ENCODE measurements at places on chromosomes 1 and 21.

DNA sequence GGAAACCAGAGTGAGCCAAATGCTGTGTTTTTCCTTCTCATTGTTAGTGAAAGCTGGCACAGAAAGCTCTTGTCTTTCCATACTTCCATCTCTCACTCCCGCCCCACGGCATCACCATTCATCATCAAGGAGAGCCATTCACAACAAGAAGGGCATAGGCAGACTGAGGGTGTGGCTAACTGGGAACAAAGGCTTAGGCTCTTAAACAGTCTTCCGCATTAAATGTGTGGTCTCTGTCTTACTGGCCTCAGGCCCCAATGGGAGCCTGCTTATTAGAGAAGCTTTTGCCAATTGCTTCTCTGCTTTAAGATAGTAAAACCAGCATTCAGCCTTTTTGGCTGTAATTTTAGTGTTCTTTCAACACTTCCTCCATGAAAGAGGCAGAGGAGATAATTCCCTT lies 51.4 kb downstream of the TNFSF18 start:
- no peak for DNase-seq

GRCh38 chr1:40479156-40479555 lies 2.1 kb downstream of the ZFP69 start:
- no peak for DNase-seq

DNA sequence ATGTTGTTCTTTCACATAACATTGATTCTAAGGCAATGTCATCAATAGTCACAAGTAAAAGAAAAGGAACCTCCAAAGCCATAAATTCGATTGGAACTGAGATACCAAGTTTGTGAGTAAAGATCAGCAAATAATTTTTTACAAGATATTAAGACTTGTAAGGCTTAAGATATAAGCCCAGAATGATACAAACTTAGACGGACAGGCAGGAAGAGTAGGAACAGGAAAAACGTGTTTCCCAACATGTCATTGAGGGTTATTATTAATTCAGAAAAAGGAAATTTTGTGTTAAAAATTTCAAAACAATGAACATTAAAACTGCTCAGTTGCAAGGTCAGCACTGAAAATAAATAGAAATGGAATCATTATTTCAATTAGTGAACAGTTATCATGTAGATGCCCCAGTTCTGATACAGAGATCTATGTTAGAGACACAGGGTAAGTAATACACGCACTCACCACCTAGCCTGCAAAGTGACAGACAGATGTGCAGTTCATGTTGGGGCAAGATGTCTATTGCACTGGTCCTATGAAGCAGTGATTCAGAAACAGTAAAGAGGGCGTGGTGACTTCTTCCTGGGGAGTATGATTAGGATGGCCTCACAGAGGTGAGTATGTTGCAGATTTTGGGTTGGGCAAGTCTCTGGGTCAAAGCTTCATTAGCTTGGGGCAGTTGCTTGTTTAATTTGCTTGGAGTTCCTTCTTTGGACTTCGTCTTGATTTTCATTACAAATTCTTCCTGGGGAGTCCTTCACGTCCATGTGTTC lies 284.4 kb downstream of the SETD4 start:
- DNase-seq = no peak

DNA sequence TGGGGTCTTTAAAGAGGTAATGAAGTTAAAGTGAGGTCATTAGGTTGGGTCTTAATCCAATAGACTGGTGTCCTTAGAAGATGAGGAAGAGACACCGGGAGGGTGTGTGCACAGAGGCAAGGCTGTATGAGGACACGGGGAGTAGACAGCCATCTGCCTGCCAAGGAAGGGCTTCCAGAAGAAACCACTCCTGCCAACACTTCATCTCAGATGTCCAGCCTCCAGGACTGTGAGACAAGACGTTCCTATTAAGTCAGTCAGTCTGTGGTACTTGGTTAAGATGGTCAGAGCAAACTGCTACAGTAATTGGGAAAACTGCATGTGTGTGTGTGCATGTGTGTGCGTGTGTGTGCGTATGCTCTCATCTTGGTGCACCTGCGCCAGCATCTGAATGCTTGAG lies 77.1 kb downstream of the RYR2 start:
- DNase-seq = no peak

DNA sequence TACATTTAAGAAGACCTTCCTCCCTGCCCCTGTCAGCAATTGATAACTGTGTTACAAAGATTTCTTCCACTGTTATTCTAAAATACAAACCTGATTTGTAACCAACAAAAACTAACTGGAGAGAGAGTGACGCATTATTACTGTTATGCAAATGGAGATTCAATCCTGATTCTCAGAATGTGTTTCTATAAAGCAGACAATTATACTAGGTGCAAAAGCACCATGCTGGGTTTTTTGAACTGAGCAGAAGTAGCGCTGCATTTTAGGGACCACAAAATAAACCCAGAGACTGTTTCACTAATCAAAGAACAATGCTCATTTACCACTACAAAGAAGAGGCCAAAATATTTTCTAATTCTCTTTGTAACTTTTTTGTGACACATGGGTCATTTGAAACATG lies 13.6 kb upstream of the GBP6 start:
- no peak for DNase-seq

GRCh38 chr1:233790662-233791371 lies 113.7 kb upstream of the SLC35F3 start:
- peak; percentile 29 for DNase-seq

- DNase-seq = peak; percentile 72
These were observed 24.8 kb downstream of the S100A6 start for GRCh38 chr1:153510984-153511410.

- DNase-seq = no peak
These were observed 63.0 kb upstream of the ETS2 start for GRCh38 chr21:38742580-38743260.

DNA sequence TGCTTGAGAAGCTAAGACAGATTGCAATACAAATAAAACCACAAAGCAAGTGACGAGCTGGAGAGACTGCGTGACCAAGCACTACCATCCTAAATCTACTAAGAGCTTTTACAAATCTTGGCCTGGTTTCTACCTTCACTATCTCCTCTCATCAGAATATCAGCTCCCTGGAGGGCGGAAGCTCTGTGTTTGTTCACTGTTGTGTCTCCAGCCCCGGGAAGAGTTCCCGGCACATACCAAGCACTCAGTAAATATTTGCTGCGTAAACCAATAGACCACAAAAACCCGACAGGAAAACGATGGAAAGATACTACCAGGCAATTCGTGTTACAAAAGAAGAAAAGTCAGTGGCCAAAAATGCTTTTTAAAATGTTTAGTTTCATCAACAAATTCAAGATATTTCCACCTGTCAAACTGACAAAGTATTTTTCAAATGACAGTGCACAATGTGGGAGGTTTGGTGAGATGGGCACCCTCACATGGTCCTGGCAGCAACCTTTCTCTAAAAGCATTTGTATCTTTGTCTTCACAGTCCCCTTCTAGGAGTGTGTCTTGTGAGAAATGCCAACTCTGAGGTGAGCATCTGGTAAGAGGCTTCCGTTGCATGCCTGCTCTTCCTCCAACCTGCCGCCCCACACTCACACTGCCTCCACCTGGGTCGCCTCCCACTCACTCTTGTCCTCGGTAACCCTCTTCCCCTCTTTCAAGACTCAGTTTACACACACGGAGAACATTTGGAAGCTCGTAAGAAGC lies 34.7 kb downstream of the SLC1A7 start:
- DNase-seq = no peak

DNA sequence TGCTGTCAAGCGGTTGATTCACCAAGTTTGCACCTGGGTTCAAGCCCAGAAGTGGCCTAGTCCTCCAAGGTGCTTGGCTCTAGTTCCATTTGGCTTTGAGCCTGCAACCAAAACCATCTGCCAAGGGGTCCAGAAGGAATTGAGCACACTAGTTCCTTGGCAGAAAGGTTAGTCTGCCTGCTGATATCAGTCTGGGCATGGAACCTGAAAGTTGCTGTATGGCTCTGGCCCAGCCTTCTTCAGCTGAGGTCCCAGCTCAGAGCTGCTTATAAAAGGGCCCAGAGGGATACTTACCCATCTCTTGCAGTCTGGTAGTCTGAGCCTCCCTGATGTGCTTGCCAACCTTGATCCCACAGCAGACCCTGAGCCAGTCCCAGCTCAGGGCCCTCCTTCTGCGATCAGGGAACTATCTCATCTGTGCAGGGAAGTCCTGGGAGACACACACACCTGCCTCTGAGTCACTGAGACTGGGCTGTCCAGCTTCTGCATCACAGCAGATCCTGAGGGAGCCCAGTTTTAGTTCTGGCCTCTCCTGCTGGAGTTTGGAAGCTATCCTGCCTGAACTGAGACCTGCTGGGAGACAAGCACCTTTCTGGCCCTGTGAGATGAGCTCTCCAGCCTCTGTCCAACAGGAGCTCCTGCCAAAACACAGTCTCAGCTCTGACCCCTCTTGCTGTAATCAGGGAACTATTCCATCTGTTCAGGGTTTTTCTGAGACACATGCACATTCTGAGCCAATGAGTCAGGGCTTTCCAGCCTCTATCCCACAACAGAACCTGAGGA lies 75.8 kb downstream of the CTH start:
- no peak for DNase-seq

DNA sequence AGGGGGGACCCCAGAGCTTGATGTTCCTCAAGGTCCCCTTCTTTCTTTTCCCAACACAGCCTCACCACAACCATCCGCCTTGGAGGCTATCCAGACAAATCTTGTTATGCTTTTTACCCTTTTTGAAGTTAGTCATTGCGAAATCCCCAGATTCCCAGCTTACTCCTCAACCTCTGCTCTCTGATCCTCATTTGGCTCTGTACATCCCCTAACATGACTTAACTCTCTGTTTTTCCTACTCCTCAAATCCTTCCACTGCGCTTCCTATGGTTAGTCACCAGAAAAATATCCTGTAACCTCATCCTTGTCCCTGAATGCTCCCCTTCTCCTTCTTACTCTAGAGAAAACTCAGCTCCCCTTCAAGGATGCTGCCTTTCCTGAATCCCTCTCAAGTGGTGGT lies 189.1 kb upstream of the POU3F1 start:
- no peak for DNase-seq

DNA sequence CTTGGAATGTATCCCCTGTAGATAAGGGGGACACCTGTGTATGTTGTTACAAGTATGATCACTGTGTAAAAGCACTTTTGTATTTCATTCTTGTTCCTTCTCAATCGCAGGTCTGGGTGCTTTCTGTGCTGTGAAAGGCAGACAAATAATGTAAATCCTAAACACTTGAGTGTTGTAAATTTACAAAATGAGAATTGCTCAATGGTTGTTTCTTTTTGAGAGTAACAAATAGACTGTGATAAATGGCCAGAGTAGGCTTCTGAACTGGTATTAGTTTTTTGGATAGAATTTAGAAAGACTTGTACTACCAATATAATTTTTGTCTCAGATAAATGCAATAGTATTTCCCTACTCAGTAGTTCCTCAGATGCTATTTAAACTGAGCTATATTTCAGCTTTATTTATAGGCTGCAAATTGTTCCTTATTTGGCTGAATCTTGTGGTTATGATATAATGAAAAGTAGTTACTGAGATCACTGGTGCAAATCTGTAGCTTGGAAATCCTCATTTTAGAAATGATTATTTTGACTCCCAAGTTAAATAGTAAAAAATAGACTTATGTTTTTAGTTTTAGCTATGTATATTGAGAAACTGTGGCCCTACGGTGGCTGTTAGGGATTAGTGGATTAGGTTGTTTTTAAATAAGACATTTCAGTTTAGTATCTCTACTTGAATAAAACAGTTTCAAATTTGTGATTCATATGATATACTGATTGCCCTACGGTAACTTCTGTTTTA lies 9.2 kb downstream of the BACH1 start:
- DNase-seq = no peak

DNA sequence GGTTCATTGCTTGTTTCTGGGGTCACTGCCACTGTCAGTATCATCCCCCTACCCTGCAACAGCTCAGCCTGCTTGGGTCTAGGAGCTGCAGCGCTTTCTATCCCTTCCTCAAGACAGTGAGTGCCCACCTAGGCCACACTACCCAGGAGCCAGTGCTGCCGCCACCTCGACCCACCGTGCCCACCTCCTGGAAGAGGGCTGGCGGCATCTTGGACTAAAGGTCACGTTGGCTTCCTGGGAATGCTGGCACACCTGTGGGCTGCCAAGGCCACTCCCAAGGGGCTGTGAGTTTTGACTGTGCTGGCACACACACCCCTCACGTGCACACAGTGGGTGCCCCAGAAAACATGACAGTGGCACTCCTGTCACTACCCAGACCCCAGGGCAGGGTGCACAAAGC lies 22.1 kb downstream of the CRYAA start:
- no peak for DNase-seq

GRCh38 chr1:169610108-169610507 lies 19.8 kb downstream of the SELP start:
- DNase-seq = no peak

- no peak for DNase-seq
These were observed 27.4 kb upstream of the DUSP23 start for GRCh38 chr1:159753386-159753785.

- DNase-seq = no peak
These were observed 40.1 kb downstream of the PIK3C2B start for GRCh38 chr1:204454476-204454875.
